ENCODE measurements at places on chromosomes 12 and 14.

DNA sequence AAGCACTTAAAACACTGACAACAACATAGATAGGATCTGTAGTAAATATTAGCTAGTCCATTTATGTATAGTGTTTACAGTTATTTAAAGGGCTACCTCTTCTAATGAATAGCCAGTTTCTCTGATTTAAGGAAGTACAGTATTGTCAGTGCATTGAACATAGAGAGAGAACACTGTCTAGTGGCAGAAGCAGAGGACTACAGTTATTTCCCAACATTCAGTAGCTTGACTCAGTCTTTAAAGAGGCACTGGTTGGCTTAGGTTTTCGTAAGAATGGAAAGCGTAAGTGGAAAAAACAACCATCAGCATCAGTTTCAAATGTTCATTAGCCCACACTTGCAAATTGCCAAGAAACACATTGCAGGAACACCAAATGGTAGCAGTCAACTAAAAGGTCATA, 125.0 kb upstream of the HMGA2 start:
- no peak for DNase-seq

GRCh38 chr14:31895206-31895605, 181.9 kb upstream of the ARHGAP5 start:
- no peak for DNase-seq

GRCh38 chr14:73393375-73393774, 65.0 kb downstream of the NUMB start:
- DNase-seq, result no peak

- no peak for DNase-seq
Measured at GRCh38 chr12:119678459-119678858, 10.5 kb downstream of the PRKAB1 start.

DNA sequence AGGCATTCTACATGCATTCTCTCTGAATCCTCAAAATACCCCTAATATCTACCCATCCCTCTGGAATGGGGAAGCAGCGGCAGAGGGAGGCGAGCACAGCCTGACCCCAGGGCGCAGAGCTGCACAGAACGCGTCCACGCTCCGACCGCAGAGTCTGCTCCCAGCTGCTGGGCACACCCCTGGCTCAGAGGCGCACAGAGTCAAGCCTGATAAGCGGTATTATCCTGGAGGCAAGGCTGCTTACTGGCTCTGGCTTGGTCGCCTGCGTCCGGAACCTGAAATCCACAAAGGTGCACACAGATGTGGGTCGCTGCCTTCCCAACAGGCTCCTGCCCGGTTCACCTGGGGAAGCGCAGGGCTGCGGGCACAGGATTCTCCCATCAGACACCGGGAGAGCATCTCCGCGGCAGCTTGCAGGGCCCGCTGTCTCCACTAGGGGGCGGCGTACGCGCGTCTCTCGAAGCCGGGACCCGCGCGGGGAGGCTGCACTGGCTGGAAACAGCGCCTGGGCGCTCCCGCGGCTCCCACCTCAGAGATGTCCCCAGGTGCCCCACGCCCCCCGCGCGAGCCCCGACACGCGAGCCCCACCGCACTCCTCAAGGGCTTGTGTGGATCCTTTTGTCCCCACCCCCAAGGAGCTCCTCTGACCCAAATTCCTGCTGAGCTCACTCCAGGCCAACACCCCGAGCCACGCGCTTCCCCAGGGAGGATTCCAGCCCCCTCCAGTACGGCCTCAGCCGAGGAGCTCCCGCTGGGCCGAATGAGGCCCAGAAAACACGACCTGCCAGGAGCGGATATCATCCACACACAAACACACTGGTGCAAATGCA, 120.1 kb upstream of the FZD10 start:
- peak; percentile 51 for DNase-seq

DNA sequence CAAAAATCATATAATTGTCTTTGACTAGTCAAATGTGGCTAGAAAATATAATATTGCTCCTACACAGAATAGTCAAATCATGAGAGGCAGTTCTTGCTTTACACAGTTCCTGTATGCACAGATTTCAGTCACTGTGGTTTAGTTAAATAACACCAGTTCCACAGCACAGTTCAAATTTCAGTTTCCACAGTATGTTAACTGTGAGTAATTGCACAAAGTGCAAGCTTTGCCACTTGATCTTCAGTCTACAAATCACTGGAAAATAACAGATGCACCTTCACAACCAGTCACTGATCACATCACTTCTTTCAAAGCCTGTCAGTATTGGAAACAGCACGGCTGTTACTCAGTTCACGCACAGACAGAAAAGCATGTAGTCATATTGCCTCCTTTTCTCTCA, 38.7 kb downstream of the KCNH5 start:
- no peak for DNase-seq

DNA sequence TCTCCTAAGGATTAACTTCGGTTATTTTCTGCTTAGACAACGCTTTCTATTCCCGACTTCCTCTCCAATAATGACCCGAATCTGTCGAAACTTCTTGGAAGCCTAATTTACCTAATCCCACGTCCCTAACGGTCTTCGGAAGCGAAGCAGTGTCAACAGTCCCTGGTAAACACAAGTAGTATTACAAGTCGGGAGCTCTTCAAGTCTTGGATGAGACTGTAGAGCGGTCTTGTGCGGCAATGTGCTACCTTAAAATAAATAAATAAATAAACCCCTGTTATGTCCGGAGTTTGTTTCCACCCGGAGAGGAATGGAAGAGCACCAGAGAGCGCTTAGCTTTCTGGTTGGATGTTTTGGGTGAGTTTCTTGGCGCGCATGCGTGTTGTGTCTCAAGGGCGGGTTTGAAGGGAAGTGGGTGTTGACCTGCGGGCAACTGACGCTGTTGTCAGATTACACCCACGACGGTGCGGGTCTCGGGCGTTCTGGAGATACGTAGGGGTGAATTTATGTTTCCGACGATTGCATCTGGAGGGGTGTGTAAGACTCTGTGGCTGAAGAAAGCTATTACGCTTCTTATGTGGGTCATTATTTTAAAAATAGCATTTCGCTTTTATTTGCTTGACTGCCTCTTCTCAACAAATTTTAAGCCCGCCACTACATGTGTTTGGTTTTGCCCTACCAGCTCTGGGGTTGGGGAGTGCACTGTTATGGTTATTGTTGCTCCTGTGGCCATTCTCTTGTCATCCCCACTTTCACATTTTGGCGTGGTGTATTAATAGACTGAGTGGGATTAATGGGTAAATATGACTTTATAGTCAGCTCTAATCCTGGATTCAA, at the start of the genes KIAA0586 and TIMM9:
TSS of gene KIAA0586 (plus strand) at position 439 of the 837 bp plus-strand sequence. CDS start 546 bp downstream, outside the sequence.
TSS of gene TIMM9 (minus strand) at position 251 of the 837 bp plus-strand sequence. CDS start 15,586 bp downstream, outside the sequence.
- DNase-seq, result peak; percentile 90

Measured in K562 (cell line).